Activated T-cell treated with anti-CD3 and anti-CD28 coated beads for 48 hours (primary cell): ENCODE measurements at places on chromosomes 5 and 9.

DNA sequence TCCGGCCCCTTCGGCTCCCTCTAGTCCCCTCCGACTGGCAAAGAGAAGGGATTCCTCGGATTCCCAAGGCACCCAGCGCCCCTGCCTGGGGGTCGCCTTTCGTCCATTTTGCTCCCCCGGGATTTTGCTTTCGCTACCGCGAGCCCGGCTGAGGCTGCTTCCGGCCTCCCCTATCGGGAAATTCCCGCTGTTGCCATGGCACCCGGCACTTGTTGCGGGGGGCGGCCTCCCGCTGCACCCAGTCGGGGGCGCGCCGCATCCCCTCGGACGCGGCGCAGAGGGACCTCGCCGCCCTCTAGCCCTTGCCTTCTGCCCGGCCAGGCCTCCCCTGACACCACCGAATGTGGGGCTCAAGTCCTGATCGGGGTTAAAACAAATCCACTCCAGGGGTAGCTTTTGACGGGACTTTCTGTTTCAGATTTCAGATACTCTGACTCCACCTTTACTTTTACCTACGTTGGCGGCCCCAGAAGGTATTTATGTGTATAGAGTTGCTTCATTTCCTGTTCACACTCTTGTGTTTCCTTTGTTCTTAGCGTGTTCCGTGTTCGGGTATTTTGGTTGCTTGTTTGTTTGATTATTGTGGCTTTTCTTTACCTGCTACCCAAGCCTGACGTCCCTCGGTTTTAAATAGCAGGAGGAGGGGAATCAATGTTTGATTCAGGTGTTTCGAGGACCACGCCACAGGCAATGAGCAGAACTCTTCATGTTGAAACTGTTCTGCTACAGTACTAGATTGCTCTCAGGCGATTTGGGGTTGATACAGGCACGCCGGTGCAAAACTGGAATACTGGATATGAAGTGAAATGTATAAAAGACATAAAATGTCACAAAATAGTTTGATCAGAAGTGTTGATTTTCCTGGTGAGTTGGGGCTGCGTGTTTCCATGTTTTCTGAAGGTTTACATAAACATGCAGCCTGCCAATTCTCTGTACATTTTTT, 1.5 kb downstream of the PARP8 start:
- peak; percentile 79 for DNase-seq

GRCh38 chr9:121769939-121770338, 118.5 kb downstream of the DAB2IP start:
- no peak for DNase-seq

GRCh38 chr5:83767409-83767992, 46.8 kb upstream of the HAPLN1 start:
- DNase-seq, result no peak

DNA sequence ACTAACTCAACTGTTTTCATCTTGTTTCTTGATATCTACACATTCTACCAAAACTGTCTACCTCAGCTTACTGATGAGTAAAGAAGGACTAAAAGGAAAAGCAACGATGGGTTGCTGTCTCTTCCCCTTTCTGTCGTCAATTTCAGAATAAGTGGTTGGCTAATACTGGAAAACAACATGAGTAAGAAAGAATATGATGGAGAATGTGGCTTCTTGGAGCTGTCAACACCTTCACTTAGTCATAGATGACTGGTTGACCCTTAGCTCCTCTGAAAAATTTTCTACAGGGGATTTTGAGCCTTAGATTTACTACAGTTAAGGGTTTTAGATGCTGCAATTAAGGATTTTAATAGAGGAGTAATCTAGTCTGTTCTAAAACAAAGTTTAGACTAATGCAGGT, 797.9 kb downstream of the TLE4 start:
- no peak for DNase-seq

DNA sequence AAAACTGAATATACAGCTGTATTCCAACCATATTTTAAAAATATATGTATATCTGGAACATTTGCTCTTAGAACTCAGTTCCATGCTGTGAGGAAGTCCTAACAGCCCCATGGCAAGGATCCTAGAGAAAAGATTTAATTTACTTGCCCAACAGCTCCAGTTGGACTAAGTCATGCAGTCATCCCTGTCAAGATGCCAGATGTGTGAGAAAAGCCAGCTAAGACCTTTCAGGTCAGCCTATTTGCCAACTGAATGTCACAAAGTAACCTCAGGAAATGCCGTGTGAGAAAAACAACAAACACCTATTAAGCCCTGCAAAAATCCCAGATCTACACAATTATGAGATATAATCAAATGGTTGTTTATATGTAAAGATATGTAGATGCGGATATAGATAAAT, 416.3 kb downstream of the NR2F1-AS1 start:
- DNase-seq, result no peak

- no peak for DNase-seq
Observed at GRCh38 chr5:84729326-84729725, 344.6 kb upstream of the EDIL3 start.

DNA sequence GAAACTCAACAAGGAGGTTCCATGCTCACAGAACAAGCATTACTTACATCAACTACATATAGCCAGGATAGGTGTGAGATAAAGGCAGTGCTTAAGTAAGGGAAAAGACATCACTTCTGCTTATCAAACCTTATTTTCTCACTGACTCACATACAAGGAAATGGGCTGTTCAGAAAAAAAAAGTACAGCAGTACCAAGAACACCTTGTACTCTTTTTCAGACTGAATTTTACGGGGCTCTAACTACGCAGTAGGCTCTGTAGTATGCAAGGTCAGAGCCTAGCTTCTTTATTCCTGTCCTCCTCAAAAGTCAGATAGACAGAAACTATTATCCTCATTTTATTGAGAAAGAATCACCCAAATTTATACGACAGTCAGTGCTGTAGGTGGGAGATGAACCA, 5.8 kb downstream of the PSMB7 start:
- DNase-seq, result no peak

DNA sequence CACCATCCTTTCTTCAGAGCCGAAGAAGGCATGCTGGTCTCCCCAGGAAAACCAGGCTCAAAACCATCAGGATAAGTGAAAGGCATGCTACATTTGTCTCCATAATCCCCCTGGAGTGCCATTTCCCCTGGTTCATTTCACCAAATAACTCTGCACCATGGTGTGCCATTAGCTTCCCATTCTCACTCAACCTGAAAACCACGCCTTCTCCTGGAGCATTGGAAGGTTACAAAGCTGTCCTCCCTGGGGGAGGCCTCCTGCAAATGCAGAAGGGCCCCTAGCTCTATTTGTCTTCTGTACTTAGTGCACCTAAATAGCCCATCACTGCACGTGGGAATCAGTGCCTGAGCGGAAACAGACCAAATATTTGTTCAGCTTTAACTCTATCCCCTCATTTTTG, 90.2 kb upstream of the ICE1 start:
- DNase-seq, result no peak

DNA sequence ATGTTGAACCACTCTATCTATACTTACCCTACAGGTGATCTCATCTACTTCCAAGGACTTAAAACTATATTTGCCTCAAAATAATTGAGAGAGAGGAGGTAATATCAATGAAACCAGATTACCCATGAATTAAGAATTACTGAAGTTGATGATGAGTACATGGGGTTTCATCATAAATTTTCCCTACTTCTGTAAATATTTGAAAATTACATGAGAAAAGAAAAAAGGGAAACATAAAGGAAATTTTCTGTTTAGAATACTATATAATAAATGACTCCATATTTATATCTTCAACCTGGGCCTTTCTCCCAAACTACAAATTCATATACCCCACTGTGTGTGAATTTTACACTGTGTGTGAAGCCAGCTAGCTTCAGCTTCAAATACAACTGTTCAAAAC, 2.6 kb downstream of the TSTD2 start:
- no peak for DNase-seq

DNA sequence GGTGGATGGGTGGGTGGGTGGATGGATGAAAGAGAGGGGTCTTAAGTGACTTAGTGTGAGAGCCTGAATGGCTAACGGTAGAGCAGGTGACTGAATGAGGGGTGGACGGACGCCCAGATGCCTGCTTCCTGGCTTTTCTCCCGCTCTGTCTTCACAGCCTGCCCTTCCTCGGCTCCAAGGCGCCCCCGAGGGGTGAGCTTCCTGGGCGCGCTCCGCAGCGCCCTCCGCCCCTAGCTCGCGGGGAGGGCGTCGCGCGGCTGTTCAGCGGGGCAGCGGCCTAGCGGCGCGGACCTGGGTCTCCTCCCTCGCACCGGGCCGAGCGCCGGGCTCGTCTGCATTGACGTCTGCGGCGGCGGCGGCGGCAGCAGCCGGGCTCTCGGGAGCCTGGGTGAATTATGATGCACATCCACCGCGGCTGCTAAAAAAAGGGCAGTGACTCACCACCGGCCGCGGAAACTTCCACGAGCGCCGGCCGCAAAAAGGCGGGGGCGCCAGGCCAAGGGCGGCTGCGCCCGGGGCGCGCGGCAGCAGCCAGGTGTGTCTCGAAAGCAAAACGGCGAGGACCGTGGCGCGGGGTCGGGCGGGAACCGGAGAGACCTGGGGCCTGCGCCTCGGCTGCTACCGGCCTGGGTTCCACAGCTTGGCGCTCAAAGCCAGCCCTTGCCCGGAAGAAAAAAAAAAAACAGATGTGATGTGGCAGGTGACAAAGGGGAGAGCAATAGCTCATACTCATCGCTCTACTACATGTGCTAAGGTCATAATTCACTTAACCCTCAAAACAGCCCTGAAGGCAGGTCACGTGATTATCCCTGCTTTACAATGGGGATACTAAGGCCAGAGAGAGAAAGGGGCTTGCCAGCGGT, 143.0 kb upstream of the ADRA1B start:
- DNase-seq, result peak; percentile 83

DNA sequence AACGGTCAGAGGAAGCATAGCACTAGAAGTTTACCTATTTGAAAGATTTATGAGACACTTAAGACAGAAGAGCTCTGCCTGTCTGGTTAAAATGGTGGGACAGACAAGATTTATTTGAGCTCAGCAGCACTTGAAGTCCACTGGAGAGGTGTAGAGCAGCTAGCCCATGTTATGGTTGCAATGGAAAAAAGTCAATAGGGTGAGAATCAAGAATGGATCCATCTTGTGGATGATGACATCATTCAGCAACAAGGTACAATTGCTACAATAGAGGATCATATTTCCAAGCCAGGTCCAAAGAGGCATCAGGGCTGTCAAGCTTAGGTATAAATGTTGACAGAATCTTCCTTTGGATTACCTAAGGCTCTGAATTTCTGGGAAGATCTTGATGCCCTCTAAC, 21.1 kb upstream of the ZNF131 start:
- no peak for DNase-seq

- peak; percentile 37 for DNase-seq
Observed at GRCh38 chr9:88007291-88007650, 32.9 kb upstream of the CDK20 start.

DNA sequence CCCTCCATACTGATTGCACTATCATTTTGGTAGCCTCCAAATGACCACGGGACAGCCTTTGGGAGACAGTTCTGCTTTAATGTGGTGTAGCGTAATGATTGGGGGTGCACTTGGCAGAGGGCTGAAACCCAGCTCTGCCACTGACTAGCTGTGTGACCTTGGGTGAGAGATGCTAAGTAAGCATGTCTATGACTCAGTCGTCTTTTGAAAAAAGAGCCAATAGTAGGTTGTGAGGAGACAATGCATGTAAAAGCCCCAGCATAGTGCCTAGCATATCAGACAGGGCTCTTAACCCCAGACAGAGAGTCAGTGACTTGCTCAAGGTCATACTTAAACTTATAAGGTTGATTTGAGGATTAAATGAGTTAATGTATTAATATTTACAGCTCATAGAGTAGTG, 18.0 kb upstream of the CXCL14 start:
- DNase-seq, result no peak

DNA sequence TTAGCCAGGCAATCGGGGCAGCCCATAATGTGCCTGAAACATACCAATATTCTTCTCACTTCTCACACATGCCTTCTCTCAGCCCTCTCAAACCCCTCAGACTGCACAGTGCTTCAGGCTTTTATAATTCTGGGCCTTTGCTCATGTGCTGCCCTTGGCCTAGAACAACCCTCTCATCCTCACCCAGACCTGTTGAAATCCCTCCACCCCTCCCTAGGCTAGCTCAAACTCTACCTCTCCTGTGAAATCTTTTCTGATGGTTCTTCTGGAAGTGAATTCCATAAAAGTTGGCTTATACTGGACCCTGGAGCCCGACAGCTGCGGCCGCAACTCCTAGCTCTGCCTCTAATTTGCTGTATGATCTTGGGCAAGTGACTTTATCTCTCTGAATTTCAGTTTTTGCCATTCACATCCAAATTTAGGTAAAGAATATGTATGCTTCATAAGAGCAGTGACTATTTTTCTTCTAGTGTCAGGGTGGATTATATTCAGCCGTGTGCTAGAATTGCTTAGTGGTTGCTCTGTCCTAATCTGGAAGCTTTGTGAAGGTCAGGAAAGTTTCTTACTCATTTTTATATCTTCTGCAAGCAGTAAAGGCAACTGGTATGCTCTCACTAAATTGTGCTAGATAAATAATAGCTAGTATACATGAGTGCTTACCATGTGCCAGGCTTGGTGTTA, 221.4 kb downstream of the MAPKAP1 start:
- DNase-seq, result no peak

- no peak for DNase-seq
Observed at GRCh38 chr9:121494192-121494591, 5.5 kb downstream of the GGTA1 start.

DNA sequence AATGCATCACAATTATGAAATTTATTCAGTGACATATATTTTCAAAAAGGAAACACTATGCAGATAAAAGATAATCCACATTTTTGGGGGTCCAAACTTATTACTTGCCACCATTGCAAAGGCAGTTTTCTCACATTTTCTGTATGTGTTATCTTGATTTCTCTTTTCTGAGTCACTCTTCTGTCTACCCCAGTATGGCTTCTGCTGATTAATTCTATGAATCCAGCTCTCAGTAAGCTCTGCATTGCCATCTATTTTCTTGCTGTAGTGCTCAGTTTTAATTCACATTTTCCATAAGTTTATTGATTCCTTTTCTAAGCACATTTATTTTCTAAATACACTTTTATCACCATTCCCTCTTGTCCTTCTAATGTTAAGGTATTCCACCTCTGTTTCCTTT, 1.7 kb downstream of the IFNA10 start:
- DNase-seq, result no peak

GRCh38 chr9:90308691-90309090, 333.9 kb downstream of the DIRAS2 start:
- DNase-seq, result no peak

- no peak for DNase-seq
Observed at GRCh38 chr5:129392681-129393080, 67.4 kb upstream of the ADAMTS19 start.

DNA sequence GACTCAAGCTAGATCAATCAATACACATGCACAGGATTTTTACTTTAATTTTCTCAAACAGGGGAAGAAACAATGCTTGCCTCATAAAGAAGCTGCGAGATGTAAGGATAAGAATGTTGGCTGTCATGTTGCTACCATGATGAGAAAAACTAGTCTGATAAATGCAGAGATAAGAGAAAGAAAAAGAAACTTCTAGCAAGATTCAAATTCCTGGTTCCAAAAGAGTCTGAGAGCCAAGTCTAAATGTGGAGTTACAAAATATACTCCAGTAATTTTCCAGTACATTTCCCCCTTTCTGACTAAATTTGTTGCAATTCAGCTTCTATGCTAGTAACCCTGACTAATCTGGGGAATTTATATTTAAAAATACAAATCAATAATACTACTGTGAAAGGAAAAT, 10.4 kb upstream of the ANXA1 start:
- DNase-seq, result no peak

GRCh38 chr9:101191723-101192122, 163.2 kb downstream of the PLPPR1 start:
- DNase-seq, result no peak

- DNase-seq, result no peak
Observed at GRCh38 chr9:81652058-81652687, 37.2 kb downstream of the TLE1 start.
